ENCODE measurements at places on chromosomes 16 and 17.

GRCh38 chr16:56506941-56507340 lies 12.9 kb downstream of the BBS2 start:
- DNase-seq, result no peak

- no peak for DNase-seq
These were observed 109.2 kb downstream of the BRIP1 start for GRCh38 chr17:61754124-61754523.

- no peak for DNase-seq
These were observed 13.0 kb downstream of the MYBBP1A start for GRCh38 chr17:4542003-4542725.

DNA sequence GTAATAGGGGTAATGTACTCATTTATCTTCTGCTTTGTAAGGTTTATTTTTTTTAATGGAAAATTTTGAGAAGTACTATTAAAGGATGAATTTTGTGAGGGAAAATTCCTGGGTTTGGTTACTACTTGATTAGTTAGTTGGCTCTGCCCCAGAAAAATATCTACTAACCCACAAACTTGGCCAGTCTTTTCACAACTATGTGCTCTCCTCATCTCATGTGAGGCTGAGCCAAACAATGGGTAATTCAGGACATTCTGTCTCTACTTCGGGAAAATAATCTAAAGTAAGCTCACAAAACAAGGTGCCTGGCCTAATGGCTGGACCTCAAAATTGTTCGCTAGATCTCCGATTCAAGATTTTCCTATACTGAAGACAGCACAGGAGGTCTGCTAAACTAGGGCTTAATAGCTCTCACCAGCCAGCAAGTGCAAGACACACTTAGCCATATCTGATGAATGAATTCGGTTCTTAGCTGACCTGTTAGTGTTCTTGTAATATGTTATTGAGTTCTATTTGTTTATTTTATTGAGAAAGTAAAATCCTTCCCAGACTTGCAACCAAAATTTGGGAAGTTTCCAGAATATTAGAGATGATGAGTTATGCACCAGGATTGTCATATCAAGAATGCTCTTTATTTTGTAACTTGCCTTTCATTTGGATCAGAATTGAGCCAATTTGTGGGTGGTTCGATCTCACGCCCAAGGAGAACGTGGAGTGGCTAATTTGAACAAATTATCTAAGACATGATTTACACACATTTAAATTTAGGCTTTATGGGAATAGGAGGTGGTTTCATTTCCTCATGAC lies 5.7 kb downstream of the KCNJ16 start:
- no peak for DNase-seq

DNA sequence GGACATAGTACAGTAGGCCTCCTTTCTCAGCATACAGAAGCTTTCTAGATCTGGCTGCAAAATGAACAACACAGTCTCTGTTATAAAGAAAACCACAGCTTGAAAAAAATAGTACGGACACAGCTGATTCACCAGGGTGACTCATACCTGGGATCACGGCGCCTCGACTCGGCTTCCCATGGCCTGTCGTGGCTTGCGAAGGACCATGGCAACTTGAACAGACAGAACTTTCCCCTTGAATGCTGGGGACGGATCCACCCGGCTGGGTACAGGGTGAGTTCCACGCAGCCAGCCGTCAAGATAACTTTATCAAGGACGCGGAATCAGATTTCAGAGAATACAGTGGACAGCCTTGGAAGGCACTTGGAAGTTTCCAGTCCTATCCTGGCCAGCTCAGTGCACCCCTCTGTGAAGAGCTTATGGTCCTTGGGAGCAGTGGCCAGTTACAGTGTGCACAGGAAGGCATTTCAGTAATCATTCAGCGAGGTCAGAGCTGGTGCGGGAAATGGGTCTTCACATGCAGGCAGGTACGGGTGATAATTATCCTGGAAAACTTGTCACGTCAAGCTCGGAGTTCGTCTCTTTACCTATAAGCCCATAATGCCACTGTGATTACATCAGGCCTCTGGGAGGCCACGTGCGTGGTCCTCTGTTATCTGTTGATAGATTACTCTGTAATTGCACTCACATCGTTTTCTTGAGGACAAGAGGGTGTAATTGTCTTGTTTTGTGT lies 57.9 kb upstream of the MAF start:
- peak; percentile 13 for DNase-seq

GRCh38 chr16:66240631-66241395 lies 125.7 kb upstream of the CDH5 start:
- DNase-seq, result no peak

DNA sequence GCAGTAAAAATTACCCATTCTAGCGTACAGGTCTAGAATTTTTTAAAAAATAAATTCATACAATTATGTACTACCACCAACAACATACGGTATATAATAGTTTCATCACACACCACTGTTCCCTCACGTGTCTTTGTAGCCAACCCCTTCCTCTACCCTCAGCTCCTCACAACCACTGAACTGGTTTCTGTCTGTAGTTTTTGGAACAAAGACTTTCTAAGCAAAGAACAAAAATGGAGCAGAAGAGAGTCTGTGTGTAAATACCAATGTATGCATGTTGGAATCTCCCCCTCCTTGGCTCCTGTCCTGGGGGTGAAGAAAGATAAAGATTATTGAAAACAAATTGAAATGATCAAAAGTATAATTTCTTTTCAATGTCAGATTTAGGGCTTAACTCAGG lies 31.9 kb upstream of the CCR7 start:
- no peak for DNase-seq

DNA sequence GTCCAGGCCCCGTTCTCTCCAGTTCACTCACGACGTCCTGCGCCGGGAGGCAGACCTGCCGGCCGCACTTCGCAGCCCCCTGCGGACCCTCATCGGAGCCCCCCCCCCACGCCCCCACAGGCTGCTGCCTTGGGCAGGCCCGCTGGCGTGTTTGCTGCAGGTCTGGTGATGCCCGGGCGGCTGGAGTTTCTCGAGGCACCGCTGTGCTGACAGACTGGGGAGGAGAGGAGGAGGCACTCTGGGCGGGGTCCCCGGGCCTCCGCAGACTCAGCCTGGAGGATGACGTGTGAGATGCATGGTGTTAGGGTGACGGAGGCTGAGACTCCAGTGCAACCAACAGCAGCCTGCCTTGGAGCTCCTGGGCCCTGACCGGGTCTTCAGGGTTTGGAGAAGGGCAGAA lies 24.1 kb downstream of the BAIAP2 start:
- DNase-seq, result no peak

DNA sequence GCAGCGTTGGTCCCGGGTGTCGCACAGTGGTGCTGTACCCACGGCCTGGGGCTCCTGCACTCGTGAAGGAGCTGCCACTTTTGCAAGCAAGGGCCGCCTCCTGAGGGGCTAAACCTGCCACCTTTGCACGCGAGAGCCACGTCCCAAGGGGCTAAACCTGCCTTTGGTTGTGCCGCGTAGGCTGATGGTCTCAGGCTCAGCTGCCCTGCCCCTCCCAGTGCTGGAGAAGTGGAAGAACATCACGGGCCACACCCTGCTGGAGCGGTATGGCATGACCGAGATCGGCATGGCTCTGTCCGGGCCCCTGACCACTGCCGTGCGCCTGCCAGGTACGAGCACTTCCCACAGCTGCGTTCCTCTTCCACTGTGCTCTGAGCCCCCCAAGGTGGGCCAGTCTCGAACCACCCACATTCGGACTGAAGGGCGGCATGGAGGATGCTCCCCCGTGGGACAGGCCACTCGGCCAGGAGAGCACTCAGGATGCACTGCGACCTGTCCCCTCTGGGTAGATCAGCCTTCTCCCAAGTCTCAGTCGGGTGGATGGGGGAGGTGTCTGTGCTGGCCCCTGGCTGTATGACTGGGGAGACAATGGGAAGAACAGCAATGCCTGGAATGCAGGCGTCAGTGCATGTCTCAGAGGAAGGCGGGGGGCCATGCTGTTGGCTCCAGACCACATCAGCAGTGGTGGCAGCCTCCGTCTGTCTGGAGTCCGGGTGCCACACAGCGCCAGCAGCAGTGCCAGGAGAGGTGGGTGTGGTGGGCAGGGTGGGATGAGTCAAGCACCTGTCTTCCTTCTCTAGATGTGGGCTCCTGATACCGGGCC lies 20.7 kb downstream of the ACSF3 start:
- no peak for DNase-seq

- no peak for DNase-seq
These were observed 20.6 kb upstream of the PIK3R6 start for GRCh38 chr17:8887834-8888703.

DNA sequence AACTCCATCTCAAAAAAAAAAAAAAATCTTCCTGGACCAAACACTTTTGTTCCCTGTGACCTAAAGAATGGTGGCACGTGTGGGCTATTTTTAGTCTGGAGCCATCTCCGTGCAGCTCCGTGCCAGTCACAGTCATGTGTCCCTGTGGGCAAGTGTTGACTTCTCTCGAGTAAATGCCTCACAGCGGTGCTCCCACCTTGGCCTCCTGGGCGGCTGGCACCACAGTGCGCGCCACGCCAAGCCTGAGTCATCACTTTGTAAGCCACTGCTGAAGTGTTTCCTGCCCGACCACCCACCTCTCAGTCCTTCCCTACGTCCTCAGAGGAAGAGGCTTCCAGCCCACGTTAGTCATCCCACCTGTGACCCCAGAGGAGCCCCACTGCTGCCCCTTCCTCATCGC lies 10.9 kb upstream of the HEXD start:
- peak; percentile 80 for DNase-seq

GRCh38 chr16:50272687-50273381 lies 6.5 kb downstream of the ADCY7 start:
- no peak for DNase-seq

DNA sequence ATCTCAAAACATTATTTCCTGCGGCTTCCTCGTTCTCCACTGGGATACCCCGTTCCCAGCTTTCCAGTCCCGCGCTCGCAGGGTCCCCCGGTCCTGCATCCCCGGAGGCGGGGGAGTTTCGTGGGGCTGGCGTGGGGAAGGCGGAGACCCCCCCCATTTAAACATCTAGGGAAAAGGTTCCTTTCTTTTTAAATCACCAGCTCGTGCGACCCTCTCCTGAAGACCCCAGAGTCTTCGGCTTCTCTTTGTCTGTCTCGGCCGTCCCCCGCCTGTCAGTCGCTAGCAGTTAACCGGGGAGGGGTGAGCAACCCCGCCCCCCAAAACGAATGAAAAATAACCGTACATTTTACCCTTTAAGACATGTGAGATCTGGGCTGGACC lies 473 bp upstream of the IGF2BP1 start:
- DNase-seq, result no peak

All from common myeloid progenitor, CD34-positive (primary cell).